Stimulated activated CD8-positive, alpha-beta memory T cell treated with anti-CD3 and anti-CD28 coated beads, Interleukin-7, amount 100 ng/mL, for 1 hour (primary cell): ENCODE measurements at places on chromosomes 4 and X.

DNA sequence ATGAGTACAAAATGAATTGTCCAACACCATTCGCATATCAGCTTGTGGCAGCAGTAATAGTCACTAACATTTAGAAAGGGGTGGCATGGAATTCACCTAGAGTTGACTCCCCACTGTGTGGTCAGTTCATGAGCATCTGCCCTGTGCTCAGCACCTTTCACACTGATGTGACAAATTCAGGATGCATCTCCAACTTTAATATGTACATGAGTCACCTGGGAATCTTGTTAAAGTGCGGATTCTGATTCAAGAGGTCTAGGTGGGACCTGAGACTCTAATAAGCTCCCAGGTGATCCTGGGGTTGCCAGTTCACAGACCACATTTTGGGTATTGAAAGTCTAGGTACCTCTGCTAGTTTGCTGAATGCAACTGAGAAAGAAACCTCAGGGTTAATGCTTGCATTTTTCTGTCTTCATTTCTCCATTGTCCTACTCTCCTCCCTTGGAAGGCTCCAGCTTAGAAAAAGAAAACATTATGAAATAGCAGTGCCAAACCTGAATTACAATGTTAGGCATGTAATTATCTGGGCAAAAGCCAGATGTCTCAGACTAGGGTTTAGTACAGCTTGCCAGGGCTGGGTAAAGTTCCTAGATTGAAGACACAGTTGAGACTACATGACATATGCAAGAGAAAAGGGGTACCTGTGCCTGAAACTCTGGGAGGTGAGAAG is 32.7 kb downstream of the TMSB4X start:
- DNase-seq: no peak

GRCh38 chrX:78327370-78328086 is at the start of gene CYSLTR1:
Gene CYSLTR1 (minus strand): TSS chrX:78327611. CDS start chrX:78273746, 53,865 bp downstream.
- DNase-seq: no peak

DNA sequence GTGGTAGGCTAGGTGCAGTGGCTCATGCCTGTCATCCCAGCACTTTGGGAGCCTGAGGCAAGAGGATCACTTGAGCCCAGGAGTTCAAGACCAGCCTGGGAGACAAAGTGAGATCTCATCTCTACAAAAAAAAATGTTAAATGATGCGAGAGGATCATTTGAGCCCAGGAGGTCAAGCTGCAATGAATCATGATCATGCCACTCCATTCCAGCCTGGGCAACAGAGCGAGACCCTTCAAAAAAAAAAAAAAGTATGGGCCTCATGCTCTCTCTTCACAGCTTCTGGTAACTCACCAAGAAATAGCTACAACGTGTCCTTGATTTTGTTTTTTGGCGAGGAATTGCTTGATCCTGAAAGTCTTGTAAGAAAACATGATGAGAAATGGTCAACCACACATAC is 1.3 kb downstream of the ACE2 start:
- DNase-seq: no peak

DNA sequence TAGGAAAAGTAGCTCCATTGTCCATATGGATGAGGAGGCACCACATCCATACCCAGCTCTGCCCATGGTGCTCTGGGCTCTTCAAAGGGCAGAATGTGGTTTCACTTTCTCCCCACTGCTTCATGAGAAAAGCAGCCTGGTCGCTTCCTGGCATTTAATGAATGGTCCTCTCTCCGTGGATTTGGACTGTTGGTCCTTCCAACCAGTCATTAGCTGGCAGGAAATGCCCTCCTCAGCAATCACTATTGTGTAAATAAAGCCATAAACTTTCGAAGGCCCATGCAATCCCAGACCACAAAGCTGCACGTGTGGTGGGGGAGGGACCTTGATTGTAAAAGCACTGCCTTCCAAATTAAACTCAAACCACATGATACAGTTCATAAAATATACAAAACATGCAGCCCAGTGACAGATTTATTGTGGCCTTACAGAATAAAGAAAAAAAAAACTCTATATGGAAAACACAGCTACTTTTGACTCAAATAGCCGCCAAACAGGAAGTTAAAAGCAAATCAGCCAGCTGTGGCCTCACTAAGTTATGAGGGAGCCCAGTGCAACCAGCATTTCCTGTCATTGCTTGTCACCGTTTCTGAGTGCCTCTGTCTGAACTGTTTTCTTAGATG is 8.1 kb downstream of the MBNL3 start:
- DNase-seq: no peak

DNA sequence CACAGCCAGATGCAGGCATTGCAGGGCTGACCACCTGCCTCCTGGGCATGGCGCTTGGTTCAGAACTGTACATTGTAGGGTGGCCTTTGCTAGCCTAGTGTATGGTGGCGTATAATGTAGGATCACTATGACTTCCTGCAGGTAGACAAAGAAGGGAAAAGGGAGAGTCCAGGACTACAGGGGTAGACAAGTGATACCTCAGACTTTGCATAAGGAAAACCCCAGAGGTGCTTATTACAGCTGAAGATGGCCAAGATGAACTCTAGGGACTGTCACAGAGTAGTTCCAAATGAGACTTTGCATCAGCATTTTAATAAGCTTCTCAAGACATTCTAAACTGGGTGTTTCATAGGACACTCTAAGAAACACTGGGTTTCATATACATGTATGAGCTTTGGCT is 116.4 kb upstream of the PUDP start:
- DNase-seq: no peak

- DNase-seq: no peak
Measured at GRCh38 chrX:32268207-32268606, 943.1 kb downstream of the DMD start.

DNA sequence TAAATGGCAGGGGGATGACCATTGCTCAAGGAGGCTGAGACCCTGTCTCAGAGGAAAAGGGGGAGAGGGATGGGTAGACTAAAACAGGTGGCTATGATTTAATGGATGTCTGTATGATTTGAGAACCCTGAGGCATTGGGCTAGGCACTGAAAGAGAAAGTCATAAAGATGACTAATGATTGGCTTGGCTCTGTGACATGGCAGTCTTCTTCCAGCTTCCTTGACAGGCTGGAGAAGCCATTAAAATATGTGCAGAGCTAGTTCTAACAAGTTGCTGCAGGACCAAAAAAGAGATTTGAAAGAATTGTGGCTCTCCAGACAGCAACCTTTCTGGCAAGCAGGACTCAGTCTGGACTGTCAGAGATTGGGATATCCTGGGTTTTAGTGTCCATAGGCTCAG is 53.6 kb downstream of the AMER1 start:
- DNase-seq: no peak

DNA sequence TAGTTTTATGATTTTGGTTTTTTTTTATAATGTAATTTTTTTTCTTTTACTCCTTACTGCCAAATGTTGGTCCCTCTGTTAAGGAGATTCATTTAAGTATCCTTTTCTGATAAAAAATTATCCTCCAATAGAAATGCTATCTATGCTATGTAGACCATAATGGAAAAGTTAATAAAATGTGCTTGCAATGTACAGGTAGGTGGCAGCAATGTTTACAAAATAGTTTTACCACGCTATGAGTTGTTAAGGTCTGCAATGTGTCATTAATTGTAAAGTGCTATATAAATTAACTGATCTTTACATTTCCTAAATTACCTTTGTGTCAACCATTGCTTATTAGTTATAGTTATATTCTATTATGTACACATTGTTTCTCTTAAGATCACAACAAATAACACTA is 3.8 kb upstream of the CENPC start:
- DNase-seq: no peak

DNA sequence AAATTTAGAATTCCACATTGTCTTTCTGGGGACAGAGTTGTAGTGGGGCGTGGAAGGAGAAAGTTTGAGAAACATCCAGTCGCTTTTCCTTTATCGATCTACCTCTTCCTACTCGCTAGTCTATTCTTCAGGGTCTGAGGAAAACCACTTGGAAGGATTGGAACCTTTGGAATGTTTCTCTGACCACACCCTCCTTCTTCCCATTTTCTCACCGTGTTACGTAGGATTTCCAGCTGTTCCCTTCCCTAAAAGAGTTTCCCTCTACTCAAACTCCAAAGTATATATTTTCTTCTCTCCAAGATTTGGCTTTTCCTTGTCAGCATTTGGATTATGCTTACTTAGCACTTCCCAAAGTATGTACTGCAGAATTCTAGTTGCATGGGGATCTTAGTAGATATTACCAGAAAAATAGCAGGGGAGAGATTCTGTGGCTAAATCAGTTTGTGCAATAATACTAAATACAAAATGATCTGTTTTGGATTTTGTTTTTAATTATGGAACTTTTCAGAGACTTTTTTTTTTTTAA is 4.9 kb downstream of the ENPEP start:
- DNase-seq: no peak

- no peak for DNase-seq
Measured at GRCh38 chr4:53537606-53538005, 53.7 kb downstream of the LNX1 start.
